ENCODE measurements at places on chromosomes 13 and 19. TPM values are rescaled to one million over a fixed set of nuclear protein-coding genes. Genes with fewer than 3 reads are reported as not detected.

PSG11 gene
- total RNA-seq = not detected

TMC4 gene
- total RNA-seq = 7.2 TPM

GPR183 gene
- total RNA-seq = not detected

METTL21C gene
- total RNA-seq = not detected

IRF2BP1 gene
- 12.9 TPM for total RNA-seq

CD33 gene
- total RNA-seq = not detected

IGSF23 gene
- total RNA-seq = not detected

ZNF878 gene
- 0.61 TPM for total RNA-seq

SIGLEC9 gene
- total RNA-seq = not detected

PSG6 gene
- not detected for total RNA-seq

KLF2 gene
- 0.32 TPM for total RNA-seq

SAFB2 gene
- 32.8 TPM for total RNA-seq

ZNF154 gene
- 3.4 TPM for total RNA-seq

KCNN4 gene
- total RNA-seq = 0.74 TPM

SIGLEC5 gene
- not detected for total RNA-seq

OR4F17 gene
- not detected for total RNA-seq

KLF5 gene
- 85.3 TPM for total RNA-seq

ZNF814 gene
- total RNA-seq = 12.8 TPM

SELENOV gene
- total RNA-seq = not detected

WDR87 gene
- total RNA-seq = not detected

UBL3 gene
- 9.5 TPM for total RNA-seq

KCNRG gene
- total RNA-seq = 0.49 TPM

PRODH2 gene
- total RNA-seq = not detected

OLFM2 gene
- 1.1 TPM for total RNA-seq

LYPD5 gene
- 4.0 TPM for total RNA-seq

COMP gene
- total RNA-seq = not detected

PDX1 gene
- total RNA-seq = not detected

IGLON5 gene
- not detected for total RNA-seq

EHD2 gene
- total RNA-seq = 70.2 TPM

GPI gene
- total RNA-seq = 196 TPM

Measured in foreskin keratinocyte (primary cell).